Cardiac ventricle fibroblast (primary cell): ENCODE measurements at places on chromosomes 7 and 10. TPM values are rescaled to one million over a fixed set of nuclear protein-coding genes. Genes with fewer than 3 reads are reported as not detected.

Gene HMX2
- total RNA-seq, result not detected in 2 replicates

Gene EPHB4
- 22.8 and 29.5 TPM in 2 replicates for total RNA-seq

Gene HECW1
- total RNA-seq, result not detected in 2 replicates

Gene PRSS2
- 1.00 TPM in 1 of 2 replicates, not detected in the other for total RNA-seq

Gene OR2A5
- not detected in 2 replicates for total RNA-seq

Gene NACAD
- 1.7 TPM in 2 replicates for total RNA-seq

Gene SDK1
- 0.44 and 0.62 TPM in 2 replicates for total RNA-seq

Gene C10orf143
- total RNA-seq, result 1.1 and 3.2 TPM in 2 replicates

Gene KLF14
- total RNA-seq, result not detected in 2 replicates

Gene LLCFC1
- not detected in 2 replicates for total RNA-seq

Gene BTRC
- total RNA-seq, result 8.7 and 14.1 TPM in 2 replicates

Gene SPDYE2
- not detected in 2 replicates for total RNA-seq

Gene CPA5
- total RNA-seq, result not detected in 2 replicates

Gene TMEM229A
- 7.6 and 9.2 TPM in 2 replicates for total RNA-seq

Gene BLOC1S2
- 20.7 and 33.1 TPM in 2 replicates for total RNA-seq
